ENCODE measurements at places on chromosomes 5 and 9.

DNA sequence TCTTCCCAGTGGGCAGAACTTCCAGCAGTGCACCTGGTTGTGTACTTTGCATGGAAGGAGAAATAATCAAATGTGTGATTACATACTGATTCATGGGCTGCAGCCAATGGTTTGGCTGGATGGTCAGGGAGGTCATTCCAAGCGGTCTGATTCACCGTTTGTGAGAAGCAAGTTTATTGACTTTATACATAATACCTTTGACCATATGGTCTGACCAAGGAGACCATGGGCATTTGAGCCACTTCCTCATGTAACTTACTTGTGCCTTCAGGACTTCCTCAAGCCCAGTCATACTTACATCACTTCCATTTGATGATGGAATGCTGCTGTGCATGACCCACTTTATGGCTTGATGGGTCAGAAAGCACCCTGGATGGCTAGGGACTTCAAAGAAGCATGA, 41.1 kb downstream of the DAP start:
- DNase-seq = no peak

- DNase-seq = no peak
Observed at GRCh38 chr9:79632705-79633104, 60.9 kb downstream of the TLE4 start.

DNA sequence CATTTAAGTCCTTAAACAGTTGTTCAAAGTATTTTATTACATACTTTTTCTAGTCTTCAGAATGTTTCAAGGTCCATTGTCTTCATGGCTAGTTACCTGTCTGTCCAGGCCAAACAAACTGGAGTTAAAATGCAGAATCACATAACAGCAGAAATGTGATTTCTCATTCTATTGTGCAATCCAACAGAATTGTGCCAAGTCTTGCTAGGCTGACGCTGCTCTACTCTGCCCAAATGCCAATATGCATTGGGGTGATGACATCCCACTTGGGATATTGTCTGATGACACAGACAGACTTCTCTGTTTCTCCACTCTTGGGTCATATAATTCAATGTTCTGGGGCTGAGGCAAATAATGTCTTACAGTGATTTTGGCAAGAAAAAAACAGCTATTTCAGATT, 5.2 kb upstream of the SLC22A5 start:
- no peak for DNase-seq

- DNase-seq = no peak
Observed at GRCh38 chr5:54820346-54821134, 164.9 kb downstream of the ESM1 start.

GRCh38 chr9:92151691-92152393, 36.6 kb upstream of the SPTLC1 start:
- peak; percentile 49 for DNase-seq

DNA sequence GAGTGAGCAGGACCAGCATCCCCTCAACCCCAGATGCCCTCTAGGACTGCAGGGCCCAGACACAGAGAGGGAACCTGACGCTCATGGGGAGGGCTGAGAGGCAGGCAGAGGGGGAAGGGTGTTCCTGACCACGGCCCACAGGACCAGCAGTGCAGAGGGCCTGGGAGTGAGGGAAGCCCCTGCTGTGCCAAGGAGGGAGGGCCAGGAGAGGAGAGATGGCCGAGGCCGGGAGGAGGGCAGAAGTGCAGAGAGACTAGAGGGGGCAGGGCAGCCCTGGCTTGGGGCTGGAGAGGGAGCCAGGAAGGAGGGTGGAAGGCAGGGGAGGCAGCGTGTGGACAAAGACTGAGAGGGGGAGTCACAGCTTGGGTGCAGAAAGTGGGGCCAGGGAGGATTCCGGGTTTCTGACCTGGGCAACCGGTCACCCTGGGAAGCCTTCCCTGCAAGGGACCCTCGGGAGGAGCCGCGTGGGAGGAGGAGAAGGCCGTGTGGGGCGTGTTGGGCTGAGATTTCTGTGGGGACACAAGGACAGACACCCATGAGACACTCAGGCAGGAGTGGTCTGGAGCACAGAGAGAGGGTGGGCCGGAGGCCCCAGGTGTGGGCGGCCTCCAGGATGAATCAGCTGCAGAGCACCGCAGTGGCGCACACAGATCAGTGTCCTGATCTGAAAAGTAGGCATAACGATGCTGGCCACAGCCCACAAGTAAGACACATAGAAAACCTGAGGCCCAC, 117.5 kb downstream of the ADAMTS2 start:
- no peak for DNase-seq

- DNase-seq = no peak
Observed at GRCh38 chr5:133756756-133757155, 144.4 kb upstream of the FSTL4 start.

- DNase-seq = no peak
Observed at GRCh38 chr9:211557-211956, 3.1 kb upstream of the DOCK8 start.

DNA sequence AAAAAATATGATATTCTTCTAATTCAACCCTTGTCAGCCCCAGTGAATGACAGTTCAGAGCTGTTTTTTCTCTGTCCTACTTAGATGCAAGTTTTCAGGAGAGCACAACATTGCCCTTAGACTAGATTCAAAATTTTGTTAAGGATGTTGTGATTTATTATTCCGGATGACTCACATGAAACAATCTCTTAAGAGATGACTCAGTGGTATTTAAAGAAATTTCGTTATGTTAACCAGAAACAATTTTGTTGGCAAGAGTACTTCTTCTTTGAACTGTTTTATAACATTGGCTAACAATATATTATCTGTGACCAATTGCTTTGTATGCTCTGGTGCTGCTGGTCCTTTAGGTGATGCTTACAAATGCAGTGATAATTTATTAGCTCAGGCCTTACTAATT, 132.0 kb downstream of the IZUMO3 start:
- no peak for DNase-seq

DNA sequence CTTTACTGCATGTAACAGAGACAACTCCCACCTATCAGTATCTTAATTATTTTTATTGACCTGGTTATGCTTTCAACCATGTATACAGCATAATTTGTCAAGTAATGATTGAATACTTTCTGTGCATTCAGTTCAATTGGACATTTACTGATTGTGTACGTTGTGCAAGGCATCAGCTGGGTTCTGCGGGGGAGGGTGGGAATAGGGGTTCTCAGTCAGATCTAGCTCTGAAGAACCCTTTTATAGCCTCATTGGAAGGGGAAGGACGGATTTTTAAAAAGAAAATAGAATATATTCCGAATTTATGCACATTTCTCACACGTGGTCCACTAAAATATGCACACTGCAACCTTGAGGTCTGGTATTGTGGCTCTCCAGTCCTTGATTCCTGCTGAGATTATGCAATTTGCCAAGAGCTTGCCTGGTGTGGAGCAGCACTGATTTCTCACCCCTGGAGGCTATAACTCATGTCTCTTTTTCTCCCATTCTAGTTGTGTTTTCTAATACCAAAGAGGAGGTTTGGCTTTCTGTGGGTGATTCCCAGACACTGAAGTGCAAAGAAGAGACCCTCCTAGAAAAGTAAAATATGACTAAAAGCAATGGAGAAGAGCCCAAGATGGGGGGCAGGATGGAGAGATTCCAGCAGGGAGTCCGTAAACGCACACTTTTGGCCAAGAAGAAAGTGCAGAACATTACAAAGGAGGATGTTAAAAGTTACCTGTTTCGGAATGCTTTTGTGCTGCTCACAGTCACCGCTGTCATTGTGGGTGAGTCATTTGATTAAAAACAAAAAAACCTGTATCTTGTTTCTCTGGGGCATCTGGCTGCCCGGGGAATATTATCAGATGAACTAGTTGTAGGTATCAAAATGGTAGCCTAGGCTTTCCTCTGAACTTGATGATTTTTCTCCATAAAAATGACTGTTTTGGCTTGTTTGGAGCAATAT, 1.7 kb downstream of the SLC1A3 start:
- no peak for DNase-seq

DNA sequence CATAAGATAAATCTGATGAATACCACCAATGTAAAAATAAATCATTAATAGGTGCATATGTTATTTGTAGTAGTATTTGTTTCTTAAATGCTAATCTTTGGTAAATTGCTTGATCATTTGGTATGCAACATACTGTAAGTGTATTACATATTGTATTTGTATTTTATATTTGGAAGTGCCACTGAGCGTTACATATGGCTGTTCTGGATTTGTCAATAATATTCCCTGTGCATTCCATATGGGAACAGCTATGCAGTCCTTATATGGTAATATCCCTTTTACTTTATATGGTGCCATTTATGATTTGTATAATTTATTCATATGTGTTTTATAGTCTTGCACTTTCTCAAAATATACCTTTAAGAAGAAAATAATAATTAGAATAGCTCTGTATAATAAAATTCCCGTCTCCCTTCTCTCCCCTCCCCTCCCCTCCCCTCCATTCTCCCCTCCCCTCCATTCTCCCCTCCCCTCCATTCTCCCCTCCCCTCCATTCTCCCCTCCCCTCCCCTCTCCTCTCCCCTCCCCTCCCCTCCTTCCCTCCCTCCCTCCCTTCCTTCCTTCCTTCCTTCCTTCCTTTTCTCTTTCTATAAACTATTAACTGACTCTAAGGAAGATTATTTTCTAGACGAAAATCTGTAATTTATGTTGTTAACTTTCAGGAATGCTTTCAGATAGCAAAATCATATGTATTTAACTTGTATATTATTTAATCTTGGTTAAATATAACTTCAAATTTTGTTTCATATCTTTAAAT, 241.4 kb downstream of the CSNK1G3 start:
- no peak for DNase-seq

DNA sequence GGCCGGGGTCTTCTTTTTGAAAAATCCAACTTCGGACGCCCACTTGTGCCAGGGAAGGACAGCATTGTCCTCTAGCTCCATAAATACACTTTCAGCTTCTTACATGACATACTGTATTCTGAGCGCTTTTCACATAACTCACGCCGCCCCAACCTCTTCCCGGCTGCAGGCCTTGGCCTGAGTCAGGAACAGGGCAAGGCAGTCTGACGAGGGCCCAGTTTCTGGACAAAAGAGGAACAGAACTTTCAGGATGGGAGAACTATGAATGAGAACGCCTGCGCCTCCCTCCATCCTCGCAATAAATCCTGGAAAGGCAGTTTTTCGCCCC, 650 bp downstream of the DCTN4 start:
- DNase-seq = no peak

- DNase-seq = no peak
Observed at GRCh38 chr9:129336601-129337331, 158.7 kb upstream of the IER5L start.

GRCh38 chr5:65192331-65192730, 289.4 kb downstream of the ADAMTS6 start:
- no peak for DNase-seq

DNA sequence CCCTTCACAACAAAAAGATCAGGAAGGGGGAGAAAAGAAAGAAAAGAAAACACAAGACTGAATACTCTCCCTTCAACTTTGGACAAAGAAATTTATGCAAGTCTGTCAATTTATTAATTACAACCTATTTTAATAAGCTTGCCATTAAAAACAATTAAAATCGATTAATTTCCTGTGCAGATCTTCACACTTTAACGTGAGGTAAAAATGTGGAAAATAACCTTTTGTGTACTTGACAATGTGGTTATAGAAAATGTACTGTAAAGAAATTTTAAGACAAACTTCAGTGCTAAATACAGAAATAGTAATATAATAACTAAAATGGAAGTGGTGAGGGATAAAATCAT, 2.7 kb upstream of the MLLT3 start:
- DNase-seq = no peak

GRCh38 chr5:132491368-132492364, 1.1 kb upstream of the IRF1 start:
- no peak for DNase-seq

GRCh38 chr9:78196258-78196657, 39.6 kb upstream of the CEP78 start:
- no peak for DNase-seq

GRCh38 chr9:126672634-126673284, 59.0 kb downstream of the LMX1B start:
- no peak for DNase-seq

- DNase-seq = no peak
Observed at GRCh38 chr9:93520523-93520922, 55.9 kb upstream of the PHF2 start.

DNA sequence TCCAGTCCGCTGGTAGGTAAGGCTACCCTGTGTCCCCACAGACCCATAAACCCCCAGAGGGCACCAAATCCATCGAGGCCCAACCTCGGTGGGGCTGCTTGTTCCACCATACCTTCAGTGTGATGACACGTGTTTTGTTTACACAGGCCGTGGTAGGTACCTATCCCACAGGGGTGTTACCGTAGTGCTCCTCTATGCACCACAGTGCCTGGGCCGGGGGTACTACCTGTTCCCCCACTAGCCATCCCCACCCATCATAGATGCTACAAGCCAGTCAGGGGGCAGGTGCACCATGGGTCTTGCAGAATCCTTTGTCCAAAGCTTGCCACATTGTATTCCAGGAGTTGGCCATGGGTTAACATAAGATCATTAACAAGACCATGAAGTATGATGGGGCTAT, 796.2 kb downstream of the EFNA5 start:
- no peak for DNase-seq

- no peak for DNase-seq
Observed at GRCh38 chr5:20213803-20214202, 225.8 kb upstream of the CDH18 start.

- DNase-seq = no peak
Observed at GRCh38 chr5:31392061-31392460, 139.8 kb downstream of the DROSHA start.

DNA sequence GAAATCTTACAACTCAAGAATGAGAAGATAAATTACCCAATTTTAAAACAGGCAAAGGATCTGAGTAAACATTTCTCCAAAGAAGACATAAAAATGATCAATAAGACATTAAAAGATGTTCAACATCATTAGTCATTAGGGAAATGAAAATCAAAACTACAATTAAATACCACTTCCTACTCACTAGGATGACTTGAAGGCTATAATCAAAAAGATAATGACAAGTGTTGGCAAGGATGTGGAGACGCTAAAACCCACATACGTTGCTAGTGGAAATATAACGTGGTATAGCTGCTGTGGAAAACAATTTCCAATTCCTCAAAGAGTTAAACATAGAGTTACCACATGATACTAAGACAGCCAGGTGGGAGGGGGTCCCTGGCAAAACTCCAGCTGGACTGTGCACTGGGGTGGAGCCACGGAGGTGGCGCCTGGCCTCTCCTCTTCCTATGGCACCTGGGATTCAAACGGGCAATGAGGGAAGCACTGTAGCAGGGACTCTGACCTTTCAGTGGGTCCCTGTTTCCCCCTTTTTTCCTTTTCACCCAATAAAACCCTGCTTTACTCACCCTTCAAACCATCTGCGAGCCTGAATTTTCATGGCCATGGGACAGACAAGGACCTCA, 5.9 kb downstream of the ARSB start:
- DNase-seq = peak; percentile 2

DNA sequence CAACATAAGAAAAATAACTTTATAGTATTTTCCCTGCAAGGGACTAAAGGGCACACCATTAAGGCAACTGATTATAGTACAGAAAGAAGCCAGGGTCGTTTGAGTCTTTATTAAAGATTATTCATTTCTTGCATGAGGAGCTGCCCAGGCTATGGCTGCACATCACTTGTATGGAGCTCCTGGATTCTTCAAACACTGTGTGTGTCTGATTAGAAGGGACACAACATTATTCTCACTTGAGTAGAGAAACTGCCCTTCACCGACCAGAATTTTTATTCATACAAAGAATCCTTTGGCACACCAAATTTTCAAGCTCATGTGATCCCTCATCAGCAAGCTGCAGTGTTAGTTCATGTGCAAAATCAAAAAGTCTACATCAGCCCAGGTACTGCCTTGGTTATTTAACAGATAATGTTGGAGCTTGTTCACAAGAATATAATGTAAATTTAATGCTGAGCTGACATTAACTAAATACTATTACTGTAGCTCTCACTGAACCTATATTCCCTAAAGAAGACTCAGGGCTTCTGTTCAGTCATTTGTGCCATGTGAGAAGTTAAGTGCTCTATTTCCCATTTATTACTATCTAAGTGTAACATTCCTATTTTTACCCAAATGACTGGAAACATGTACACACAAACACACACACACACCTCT, 9.9 kb downstream of the C5orf63 start:
- no peak for DNase-seq
